CD4-positive, alpha-beta T cell treated with Interleukin-1 beta for 1 hour (primary cell): ENCODE measurements at places on chromosomes 6 and 20.
A peak's percentile ranks its signal among the peaks of the same experiment; 100 is the strongest.

GRCh38 chr6:151330130-151330696 is 61.1 kb downstream of the ZBTB2 start:
- DNase-seq, result no peak

- no peak for DNase-seq
Observed at GRCh38 chr6:93177438-93177837, 241.9 kb downstream of the EPHA7 start.

- no peak for DNase-seq
Observed at GRCh38 chr20:39792334-39792733, 830.2 kb downstream of the DHX35 start.

GRCh38 chr20:38680500-38681306 is 43.6 kb upstream of the SLC32A1 start:
- DNase-seq, result peak; percentile 10

DNA sequence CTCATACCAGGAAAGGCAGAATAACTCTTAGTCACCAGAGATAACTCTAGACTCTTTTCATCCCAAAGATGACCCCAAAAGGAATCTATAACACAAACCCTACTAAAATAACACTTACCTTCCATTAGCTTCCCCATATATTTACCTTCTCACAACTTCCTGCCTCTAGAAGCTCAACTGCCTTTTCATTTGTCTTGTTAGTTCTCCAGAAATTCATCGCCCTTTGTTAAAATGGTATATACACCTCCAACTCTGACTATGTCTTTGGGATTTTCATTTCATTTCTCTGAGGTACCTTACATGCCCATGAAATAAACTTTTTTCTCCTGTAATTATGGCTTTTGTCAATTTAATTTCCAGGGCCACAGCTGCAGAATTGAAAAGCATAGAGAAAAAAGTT is 33.5 kb downstream of the GCM1 start:
- no peak for DNase-seq

GRCh38 chr20:461254-462198 is 807 bp downstream of the TBC1D20 start:
- peak; percentile 24 for DNase-seq

- no peak for DNase-seq
Observed at GRCh38 chr6:136747507-136747906, 44.8 kb downstream of the MAP3K5 start.

- DNase-seq, result peak; percentile 4
Observed at GRCh38 chr6:24431045-24431451, 28.3 kb downstream of the MRS2 start.

- no peak for DNase-seq
Observed at GRCh38 chr20:16846006-16846405, 97.8 kb downstream of the OTOR start.

DNA sequence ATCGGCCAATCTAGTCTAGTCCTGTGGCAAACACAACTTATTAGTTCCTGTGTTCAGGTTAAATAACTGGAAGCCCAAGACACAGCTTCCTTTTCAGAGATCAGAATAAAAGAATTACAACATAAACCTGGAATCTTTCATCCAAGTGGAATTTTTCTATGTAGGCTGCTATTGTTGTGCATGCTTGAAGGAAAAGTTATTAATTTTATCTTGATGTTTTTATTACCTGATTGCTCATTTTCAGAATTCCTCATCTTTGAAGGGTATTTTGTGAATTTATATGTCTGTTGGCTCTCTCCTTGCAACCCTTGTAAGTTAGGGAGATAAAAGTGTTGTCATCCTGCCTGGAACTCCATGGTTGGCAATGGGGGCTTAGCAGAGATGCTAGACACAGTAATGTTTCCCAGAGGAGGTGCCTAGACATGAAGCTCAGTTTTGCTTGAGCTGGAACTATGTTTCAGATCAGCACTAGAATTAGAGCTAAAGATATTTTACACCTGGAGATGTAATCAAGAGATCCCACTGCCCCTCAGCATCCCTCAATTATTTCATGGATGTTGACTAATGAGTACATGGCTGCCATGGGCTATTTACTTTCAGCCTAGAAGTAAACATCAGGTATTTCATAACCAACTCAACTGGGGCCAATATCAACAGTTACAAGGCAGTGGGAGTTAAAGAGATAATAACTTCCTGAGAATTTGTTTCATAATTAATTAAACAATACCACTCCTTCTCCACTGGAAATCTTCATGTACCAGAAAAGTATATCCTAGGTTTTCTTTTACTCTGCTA is 367.0 kb upstream of the MARCKS start:
- DNase-seq, result no peak

GRCh38 chr6:111866857-111867256 is 6.4 kb downstream of the FYN start:
- no peak for DNase-seq

DNA sequence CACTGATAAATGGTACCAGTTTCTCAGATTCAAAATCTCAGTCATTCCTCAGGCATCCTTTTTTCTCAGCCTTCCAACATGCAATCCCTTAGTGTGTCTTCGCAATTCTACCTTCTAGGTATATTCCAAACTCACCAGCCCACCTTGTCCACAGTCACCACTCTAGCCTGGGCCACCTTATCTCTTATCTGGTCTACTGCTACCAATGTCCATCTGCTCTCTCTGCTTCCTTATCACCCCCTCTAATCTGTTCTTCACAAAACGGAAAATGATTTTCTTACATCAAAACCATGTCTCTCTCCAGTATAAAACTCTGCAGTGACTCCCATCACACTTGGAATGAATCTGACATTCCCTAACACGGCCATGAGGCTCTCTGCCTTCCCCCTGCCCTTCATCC is 91.9 kb downstream of the PREP start:
- no peak for DNase-seq

GRCh38 chr6:23293653-23294052 is 724.3 kb downstream of the HDGFL1 start:
- no peak for DNase-seq

DNA sequence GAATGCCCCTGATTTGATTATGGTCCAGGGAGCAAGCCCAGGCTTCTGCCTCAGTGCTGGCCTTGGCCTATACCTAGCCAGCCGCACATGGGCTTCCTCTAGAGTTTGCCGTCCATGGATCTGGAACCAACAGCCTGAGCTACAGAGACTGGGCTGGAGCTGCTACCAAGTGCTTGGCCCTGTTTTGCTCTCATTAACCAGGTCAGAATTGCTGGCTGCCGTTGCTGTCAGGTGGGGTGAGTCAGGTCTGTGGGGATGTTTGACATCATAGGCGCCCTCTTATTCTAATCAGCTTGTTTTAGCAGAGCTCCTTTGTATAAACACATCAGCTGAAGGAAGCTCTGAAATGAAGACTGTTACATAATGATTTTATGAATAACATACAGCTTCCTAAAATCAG is 83.1 kb upstream of the PHACTR2 start:
- no peak for DNase-seq

DNA sequence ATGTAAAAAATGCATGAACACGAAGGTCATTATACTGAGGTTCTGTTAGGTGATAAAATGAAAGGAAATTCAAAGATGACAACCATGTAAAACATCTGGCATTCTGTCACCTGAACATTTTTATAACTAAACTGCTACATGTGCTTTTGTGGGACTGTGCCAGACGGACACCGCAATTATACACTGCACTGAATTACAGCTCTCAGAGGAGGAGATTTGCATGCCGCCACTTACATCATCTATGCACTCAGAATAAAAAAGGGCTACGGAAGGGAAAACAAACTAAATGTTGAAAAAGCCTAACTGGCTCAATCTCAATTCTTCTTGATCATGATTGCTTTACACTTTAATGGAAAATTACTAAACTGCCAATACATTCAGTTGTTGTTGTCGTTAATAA is 614.0 kb upstream of the EYS start:
- DNase-seq, result no peak

DNA sequence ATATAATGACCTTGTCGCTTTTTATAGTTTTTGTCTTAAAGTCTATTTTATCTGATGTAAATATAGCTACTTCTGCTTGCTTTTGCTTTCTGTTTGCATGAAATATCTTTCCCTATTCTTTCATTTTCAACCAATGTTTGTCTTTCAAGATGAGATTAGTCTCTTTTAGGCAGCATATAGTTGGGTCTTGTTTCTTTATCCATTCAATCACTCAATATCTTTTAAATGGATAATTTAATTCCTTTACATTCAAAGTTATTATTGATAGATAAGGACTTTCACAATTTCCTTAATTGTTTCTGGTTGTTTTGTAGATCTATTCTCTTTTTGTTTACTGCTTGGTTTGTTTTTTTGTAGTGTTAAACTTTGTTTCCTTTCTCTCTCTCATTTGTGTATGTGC is 43.5 kb upstream of the TPD52L1 start:
- DNase-seq, result no peak

DNA sequence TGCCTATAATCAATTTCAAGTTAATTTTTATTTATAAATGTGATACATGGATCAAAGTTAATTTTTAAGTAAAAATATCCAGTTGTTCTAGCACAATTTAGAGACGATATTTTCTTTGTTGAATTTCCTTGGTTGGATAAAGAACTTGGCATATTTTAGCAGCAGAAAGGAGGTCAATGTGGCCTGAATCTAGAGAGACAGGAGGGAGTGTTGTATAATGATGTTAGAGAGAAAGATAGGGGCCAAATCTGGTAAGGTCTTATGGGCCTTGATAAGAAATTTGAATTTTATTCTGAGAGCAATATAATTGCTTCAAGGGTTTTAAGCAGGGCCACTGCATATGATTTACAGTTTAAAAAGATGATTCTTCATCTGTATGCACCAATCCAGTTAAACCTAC is 79.4 kb upstream of the OGFRL1 start:
- no peak for DNase-seq

GRCh38 chr6:35302604-35303241 is 5.1 kb downstream of the DEF6 start:
- DNase-seq, result peak; percentile 86

- DNase-seq, result no peak
Observed at GRCh38 chr6:360349-360748, 31.2 kb upstream of the IRF4 start.

GRCh38 chr6:106620931-106621672 is 8.2 kb downstream of the RTN4IP1 start:
- DNase-seq, result no peak

- no peak for DNase-seq
Observed at GRCh38 chr20:25327521-25328235, 63.0 kb downstream of the ABHD12 start.

DNA sequence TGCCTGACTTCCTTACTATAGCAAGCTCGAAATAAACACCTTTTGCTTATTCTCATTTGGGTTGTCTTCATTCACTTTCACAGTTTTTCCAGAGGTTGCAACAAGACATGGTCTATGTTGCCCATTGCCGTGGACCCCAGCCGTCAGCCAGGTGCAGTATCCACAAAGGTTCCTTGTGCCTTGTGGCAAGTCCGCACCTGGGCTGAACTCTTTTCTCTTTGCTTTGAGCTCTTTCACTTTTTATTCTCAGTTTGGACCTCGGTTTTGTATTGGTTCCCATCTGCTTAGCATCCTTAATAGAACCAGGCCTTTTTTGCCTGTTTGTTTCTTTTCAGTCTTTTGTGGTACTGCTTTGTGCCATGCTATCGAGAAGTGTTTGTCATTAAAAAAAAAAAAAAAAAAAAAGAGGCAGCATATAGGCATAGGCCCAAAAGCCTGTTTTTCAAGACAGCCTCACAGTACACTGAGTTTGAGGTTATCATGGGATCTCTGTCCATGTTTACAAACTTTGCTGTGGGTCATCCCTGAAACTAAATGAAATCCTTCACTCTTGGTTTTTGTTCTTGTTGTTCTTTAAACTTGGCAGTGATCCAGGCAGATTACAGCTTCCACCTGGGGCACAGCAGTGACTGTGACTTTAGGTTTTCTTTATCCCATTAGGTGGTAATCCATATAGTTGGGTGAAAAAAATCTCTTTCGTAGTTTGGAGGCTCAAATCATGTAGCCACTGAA is 33.3 kb downstream of the GSTA3 start:
- no peak for DNase-seq

DNA sequence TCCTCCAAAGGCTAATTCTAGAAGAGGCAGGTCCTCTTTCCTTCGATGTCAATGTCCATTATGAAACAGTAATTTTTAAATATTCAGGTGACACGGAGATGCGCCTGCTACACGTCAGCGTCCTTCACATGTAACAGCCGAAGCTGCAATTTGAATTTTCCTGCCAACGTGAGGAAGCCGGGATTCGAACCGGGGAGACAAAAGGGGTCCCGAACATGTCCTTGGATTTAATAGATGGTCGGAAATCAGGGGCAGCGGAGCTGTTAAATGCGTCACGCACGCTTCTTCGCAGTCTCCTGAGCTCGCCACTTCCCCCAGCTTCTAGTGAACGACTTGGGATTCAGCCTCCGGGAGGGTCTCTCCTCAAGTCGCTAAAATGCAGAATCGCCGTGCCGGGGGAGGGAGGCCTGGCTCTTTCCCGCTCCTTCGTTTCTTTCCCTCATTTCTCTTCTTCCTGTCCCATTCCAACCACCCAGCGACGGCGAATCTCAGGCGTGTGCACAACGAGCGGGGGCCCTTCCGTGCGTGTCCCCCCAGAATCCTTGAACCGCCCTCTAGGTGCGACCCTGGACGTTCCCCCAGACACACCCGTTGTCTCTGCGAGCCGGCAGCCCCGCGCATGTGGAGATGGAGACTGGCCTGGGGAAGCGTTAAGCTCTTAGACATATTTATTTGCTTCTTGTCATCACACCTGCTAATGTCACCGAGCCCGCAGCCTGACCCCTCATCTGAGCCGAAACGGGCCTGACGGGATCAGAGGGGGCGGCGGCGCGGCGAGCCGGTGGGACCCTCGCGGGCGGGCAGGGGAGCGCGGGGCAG is 1.3 kb upstream of the FOXC1 start:
- no peak for DNase-seq

GRCh38 chr6:13985663-13986325 is 61.0 kb downstream of the RNF182 start:
- peak; percentile 4 for DNase-seq

- no peak for DNase-seq
Observed at GRCh38 chr6:10746915-10747250, 722 bp upstream of the TMEM14B start.

DNA sequence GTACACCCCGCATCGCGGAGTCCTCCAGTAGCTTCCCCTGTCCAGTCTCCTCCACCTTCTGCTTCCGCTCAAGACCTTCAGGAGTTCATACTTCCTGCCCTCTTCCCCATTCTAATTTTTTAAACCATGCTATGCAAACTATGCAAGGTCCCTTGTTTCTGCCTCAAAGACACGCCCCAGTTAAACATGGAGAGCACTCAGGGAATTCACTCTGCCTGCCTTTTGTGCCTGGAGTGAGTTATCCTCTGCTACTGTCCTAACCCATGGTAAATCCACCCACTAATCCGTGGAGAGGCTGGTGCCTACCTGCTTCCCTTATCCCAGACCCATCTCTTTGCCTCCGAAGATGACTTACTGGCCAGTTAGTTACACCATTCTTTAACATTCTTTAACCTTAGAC is 473.7 kb upstream of the JARID2 start:
- no peak for DNase-seq

DNA sequence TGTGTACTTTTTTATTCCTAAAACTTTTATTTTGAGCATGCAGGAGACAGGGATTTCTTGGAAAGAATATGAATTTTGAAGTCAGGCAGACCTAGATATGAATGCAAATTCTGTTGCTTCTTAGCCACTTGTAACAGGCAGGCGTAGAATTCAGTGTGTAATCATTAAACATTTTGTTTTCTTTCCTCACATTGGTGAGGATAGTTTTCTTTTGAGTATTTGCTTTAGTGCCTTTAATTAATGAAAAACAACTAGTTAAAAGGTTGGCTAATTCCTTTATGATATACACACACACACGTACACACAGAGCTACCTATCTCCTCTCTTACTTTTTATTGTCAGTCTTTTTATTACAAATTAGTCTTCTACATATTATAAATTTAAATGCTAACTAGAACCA is 342.3 kb downstream of the CDKAL1 start:
- DNase-seq, result no peak

GRCh38 chr6:139277587-139277986 is 14.2 kb downstream of the TXLNB start:
- DNase-seq, result no peak
